Sciatic nerve (tissue), 2 donors: ENCODE measurements at places on chromosomes 6 and 20. TPM values are rescaled to one million over a fixed set of nuclear protein-coding genes. Genes with fewer than 3 reads are reported as not detected.

WFDC12 gene
- not detected for total RNA-seq

PPP1R10 gene
- total RNA-seq: 76.9 TPM

SYTL3 gene
- 2.5 TPM for total RNA-seq

DNA sequence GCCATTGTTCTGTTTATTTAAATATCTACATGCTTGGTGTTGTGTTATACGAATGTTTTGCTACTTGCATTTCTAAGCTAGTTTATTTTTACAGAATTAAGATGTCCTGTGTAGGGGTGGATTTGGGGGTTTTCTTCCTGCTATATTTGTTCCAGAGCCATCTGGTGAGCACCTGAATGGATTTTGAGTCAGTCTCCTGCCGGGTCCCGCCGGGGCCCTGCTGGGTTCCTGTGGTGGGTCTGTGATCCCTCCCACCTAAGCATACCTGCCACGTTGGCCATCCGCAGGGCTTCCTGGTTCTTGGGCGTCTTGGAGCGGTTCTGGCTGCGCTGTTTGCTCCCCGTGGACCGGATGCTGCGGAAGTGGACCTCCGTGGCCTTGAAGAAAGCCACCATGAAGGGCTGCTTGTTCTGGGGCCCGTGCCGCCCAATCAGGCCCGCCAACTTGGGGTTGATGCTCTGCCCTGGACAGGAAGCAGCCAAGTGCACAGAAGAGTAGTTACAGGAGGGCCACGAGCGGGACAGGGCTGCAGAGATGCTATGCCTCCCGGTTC, 82.9 kb downstream of the BMP7 start:
- DNase-seq: no peak

- no peak for DNase-seq
These were observed 288.0 kb upstream of the JAG1 start for GRCh38 chr20:10961651-10962288.

GRCh38 chr6:156175971-156176421, 601.2 kb upstream of the ARID1B start:
- DNase-seq: no peak

GRCh38 chr20:24993337-24994185, 1.0 kb upstream of the APMAP start:
- DNase-seq: peak; percentile 12

GRCh38 chr6:4553387-4553786, 222.8 kb upstream of the CDYL start:
- no peak for DNase-seq

DNA sequence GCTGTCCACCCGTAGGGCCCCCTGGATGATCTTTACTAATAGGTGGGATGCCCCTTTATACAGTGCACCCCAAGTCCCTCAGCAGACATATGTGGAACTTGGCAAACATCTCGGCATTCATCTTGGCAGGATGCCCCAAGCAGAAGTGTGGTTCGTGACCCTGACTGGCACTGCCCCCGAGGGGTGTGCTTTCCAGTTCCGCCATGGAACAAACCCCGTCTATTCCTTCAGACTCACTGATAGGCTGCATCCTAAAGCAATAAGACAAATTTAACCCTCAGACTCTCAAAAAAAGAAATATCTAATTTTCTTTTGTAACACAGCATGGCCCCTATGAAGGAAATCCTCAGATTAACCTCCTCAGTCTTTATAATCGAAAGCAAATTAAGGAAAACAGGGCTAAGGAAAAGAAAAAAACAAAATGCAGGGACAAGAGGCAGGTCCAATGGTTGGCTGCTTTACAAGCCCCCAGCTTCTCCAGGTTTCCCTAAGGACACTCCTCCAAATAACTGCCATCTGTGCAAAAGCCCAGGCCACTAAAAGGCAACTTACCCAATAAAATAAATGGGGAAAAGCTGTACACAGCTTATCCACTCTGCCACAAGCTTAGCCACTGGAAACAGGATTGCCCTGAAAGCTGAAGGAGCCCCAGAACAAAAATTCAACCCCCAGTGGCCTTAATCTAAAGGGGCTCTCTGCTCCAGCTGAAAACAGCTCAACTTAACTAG, 30.5 kb upstream of the RIPK1 start:
- no peak for DNase-seq

DNA sequence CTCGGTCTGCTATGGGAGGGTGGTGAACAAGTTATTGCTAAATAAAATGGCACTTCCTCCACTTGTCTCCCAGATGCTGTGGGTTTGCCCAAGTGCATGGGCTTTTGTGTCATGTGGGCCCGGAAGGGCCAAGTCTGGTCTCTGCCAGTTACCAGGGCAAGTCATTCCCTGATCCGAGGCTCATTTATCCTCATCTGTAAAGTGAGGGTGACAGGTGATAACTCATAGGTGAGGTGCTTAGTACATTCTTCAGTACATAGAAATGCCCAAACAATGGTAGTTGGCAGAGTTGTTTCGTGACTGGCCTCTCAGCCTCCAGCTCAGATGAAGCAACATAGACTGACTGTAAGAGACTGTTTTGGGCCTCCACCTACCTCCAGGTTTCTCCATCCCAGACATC, 2.0 kb upstream of the MUCL3 start:
- DNase-seq: no peak

GRCh38 chr6:6875818-6876470, 231.8 kb upstream of the RREB1 start:
- DNase-seq: no peak
